ENCODE measurements at places on chromosomes 16 and 17.

GRCh38 chr16:85288869-85289660 lies 176.8 kb upstream of the CIBAR2 start:
- no peak for DNase-seq

DNA sequence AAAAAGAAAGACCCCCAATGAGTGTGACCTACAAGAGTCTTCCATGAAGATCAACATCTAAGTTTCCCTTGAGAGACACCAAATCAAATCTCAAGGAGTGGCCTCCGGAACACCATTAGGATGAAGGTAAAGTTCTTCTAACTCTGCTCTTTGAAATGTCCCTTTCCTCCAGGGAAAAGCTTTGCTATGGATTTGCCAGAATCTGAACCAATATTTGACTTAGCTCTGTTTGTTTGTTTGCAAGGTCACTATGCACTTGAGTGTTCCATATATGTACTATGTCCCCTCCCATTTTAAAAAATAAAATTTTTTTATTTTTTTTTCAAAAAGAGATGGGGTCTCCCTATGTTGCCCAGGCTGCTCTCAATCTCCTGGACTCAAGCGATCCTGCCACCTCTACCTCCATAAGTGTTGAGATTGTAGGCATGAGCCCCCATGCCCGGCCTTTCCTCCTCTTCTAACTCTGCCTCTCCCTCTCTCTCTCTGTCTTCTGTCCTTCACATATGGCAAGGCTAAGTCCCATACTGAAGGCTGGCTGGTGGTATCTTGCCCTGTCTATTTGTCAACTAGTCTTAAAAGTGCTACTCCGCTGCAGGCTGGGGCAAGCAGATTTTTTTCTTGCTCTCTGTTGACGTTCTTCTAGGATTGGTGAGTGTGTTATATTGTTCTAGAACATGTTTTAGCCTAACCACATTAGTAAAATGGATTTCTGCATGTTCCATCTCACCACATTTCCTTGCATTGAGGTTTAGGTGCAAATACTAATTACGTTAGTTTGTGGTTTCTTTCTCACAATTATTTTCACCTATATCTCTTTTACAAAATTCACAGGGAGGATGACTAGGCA lies 276.7 kb upstream of the DYNLRB2 start:
- no peak for DNase-seq

GRCh38 chr17:45018848-45019711 lies 32.4 kb downstream of the DCAKD start:
- no peak for DNase-seq

DNA sequence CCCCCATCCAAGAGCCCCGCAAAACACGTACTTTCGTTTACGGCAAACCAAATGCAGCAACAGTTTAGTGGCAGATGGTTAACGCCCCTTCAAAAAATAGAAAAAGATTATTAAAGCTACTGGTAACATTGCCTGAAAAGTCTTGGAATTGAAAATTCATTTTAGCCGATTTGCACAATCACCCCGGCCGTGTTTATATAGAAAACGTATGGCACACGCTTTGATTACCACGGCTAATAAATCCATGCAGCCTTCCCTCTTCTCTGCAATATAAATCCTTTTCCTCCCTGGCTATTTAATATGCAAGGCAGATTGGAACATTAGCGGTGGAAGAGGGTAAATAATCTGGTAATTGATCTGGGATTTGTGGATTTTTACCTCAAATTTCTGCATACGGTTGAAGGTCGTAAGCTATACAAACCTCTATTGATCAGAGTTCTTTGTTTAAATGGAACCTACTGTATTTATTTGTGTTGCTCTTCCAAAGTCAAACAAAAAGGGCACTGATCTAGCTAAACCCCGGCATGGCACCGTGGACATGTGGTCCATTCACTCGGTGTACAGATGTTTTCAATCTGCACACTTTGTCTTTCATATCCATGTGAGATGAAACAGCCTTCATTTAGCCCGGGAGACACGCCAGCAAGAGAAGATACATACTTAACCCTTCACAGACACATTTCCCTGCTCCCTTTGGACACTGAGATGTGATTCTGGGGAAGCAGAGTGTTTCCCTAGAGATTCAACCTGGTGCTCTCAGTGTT lies 238.1 kb upstream of the MAF start:
- no peak for DNase-seq

- no peak for DNase-seq
These were observed 40.3 kb upstream of the MRPS23 start for GRCh38 chr17:57889892-57890856.
